Smooth muscle cell of the umbilical artery (primary cell): ENCODE measurements at places on chromosomes 3 and 15. TPM values are rescaled to one million over a fixed set of nuclear protein-coding genes. Genes with fewer than 3 reads are reported as not detected.

The ITIH1 gene
- total RNA-seq = not detected in 2 replicates

The CKMT1A gene
- total RNA-seq = not detected in 2 replicates

The PPP1R14D gene
- not detected in 2 replicates for total RNA-seq

The CILP gene
- 0.59 TPM in 1 of 2 replicates, not detected in the other for total RNA-seq

The ALG3 gene
- 41.1 and 49.0 TPM in 2 replicates for total RNA-seq

The DNAH1 gene
- 3.0 and 5.6 TPM in 2 replicates for total RNA-seq

The TERC gene
- total RNA-seq = 21.7 and 295 TPM in 2 replicates

The NANOGP8 gene
- total RNA-seq = not detected in 2 replicates

The TMEM45A gene
- 53.7 and 107 TPM in 2 replicates for total RNA-seq

The SNX4 gene
- total RNA-seq = 26.1 and 28.1 TPM in 2 replicates

The SEMA5B gene
- total RNA-seq = not detected in 2 replicates

The EIF1B gene
- total RNA-seq = 18.5 and 31.2 TPM in 2 replicates

The HYKK gene
- 2.6 and 4.2 TPM in 2 replicates for total RNA-seq

The FGF7 gene
- total RNA-seq = 41.8 and 342 TPM in 2 replicates

The ARHGEF26 gene
- 2.1 and 3.6 TPM in 2 replicates for total RNA-seq

The CHRM5 gene
- under 0.01 TPM in 1 of 2 replicates, not detected in the other for total RNA-seq

The GABRB3 gene
- total RNA-seq = 0.65 and 1.5 TPM in 2 replicates

The SLC12A1 gene
- total RNA-seq = not detected in 2 replicates

The ITPKA gene
- 0.59 and 1.8 TPM in 2 replicates for total RNA-seq

The RLBP1 gene
- not detected in 2 replicates for total RNA-seq

The SOX2 gene
- not detected in 2 replicates for total RNA-seq

The GOLGA8N gene
- total RNA-seq = 3.5 and 4.8 TPM in 2 replicates

The SLC41A3 gene
- 43.7 and 53.7 TPM in 2 replicates for total RNA-seq

The LCTL gene
- total RNA-seq = 4.8 and 5.8 TPM in 2 replicates

The GPR87 gene
- 0.09 TPM in 1 of 2 replicates, not detected in the other for total RNA-seq

The RTP3 gene
- total RNA-seq = not detected in 2 replicates

The AGTR1 gene
- total RNA-seq = 2.1 and 5.7 TPM in 2 replicates

The VGLL3 gene
- 19.3 and 36.5 TPM in 2 replicates for total RNA-seq

The ACOX2 gene
- total RNA-seq = 7.0 and 13.4 TPM in 2 replicates

The FANCI gene
- 5.3 and 25.3 TPM in 2 replicates for total RNA-seq

The LRRN1 gene
- total RNA-seq = not detected in 2 replicates

The CELF6 gene
- not detected in 2 replicates for total RNA-seq
